ENCODE measurements at places on chromosomes 3 and 15.

DNA sequence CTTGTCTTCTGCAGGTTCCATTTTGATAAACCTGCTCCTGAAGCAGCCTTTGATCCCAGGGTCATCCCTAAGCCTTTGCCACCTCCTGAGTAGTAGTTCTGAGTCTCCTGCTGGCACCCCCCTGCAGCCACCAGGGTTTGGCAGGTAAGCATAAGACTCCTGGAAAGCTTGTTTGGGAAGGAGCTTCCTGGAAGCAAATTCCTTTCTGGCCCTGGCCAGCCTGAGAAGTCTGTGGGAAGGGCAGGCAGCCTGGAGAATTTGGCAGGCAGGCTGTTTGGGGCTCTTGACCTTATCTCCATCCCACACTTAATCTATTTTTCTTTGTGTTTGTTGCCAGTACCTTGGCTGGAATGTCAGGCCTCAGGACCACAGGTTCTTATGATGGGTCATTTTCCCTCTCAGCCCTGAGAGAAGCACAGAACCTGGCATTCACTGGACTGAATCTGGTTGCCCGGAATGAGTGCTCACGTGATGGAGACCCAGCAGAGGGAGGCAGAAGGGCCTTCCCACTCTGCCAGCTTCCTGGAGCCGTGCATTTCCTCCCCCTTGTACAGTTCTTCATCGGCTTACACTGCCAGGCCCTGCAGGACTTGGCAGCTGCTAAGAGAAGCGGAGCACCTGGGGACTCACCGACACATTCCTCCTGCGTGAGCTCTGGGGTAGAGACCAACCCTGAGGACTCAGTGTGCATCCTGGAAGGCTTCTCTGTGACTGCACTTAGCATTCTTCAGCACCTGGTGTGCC, 13.4 kb downstream of the ATRIP start:
- DNase-seq: no peak

DNA sequence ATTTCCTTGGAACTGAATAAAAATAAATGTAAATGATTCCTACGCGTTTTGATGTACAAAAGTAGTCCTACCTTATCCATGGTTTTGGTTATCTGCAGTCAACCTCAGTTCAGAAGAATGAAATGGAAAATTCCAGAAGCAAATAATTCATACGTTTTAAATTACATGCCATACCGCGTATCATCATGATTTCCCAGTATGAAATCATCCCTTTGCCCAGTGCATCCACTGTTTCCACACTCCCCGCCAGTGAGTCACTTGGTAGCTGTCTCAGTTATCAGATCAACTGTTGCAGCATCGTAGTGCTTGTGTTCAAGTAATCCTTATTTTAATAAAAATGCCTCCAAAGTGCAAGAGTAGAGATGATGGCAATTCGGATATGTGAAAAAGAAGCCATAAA, 9.1 kb upstream of the MFSD1 start:
- DNase-seq: no peak

DNA sequence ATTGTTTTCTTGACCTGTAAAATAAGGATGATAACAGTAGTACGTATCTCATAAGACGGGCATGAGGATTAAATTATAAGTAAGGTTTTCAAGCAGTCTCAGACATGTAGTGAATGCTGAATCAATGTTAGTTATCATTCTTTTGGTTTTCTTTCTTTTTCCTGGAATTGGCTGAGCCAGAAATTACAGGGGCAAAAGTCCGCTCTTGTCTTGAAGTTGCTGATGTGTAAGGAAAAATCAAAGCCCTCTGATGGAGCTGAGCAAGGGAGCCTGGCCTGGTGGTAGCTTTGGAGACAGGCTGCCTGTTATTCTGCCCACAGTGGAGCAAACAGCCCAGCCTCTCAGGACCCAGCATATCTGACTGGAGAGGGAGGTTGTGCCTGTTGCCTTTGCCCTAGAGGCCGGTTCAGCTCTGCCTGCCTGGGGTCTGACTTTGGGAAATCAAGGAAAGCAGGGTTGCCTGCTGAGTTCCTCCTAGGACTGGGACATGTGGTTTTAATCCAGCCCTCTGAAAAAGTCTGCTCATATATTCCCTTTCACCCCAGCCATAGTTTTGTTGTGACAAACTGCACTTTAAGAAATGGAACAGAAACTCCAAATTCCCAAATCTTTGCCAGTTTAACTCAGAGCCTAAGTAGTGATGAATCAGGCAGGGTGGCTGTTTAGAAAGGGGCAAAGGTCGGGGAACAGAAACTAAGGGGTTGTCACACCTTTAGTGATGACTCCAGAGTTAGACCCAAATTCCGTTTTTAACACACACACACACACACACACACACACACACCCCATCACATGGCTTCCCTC, 40.1 kb downstream of the GASK1A start:
- no peak for DNase-seq

DNA sequence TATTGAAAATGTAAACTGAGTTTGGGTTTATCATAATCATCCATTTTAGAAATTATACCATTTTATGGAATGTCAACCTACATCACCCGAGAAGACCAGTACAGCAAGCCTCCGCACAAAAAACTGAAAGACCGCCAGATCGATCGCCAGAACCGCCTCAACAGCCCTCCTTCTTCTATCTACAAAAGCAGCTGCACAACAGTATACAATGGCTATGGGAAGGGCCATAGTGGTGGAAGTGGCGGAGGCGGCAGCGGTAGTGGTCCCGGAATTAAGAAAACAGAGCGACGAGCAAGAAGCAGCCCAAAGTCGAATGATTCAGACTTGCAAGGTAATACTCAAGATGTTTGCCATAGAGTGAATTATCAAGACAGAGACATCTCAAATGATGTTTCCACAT, 197.0 kb downstream of the GHSR start:
- no peak for DNase-seq

- DNase-seq: no peak
Observed at GRCh38 chr15:29143293-29143692, 126.3 kb downstream of the NSMCE3 start.

GRCh38 chr3:133954717-133955360, 59.2 kb upstream of the RAB6B start:
- no peak for DNase-seq

DNA sequence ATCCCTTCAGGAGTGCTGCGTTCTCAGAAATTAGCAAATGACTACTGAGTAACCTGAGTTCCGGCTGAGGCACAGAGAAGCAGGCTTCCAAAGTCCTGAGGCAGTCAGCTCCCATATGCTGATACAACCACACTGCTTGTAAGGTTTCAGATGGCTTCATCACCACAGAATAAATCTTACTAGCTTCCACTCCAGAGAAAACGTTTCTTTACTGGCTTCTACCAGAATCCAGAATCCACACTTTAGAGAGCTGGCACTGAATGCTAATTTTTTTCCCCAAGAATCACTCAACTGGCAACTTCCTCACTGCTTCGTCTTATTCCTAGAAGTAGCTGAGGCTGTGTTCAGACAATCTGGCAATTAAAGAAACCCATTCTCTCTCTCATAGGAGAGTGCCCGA, 21.4 kb downstream of the TAMM41 start:
- DNase-seq: no peak

DNA sequence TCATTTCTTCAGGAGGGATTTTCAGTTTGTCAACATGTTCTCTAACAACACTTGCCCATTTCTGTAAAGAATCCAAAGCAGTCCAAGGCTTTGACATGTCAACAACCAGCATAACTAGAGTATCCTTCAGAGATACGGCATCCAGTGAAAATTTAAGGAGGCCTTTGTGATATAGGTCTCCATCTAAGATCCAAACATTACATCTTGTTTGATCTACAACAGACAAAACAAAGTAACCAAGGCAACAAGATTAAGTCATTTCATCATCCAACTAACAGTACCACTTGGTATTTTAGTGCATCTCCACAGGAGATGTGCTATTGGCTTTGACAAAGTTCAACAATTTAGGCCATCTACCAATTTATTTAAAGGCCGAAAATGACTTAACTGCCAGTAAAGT, 25.8 kb downstream of the DYNC1LI1 start:
- no peak for DNase-seq

- DNase-seq: no peak
Observed at GRCh38 chr3:38030126-38031021, 932 bp upstream of the PLCD1 start.

DNA sequence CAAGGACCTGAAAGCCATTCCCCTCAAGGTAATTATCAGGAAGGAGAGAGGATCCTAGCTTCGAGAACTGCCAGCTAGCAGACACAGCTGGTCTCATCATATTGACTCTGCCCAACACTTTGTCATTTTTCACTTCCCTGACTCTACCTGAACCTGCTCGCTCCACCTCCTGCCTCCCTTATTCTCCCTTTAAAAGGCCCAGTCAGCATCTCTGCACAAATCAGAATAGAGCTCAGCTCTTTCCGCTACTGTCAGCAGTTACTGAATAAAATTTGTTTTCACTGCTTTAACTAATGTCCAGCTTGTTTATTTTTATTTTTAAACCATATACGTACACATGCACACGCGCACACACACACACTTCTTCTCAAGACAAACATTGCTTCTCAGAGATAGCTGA, 57.2 kb upstream of the MCF2L2 start:
- DNase-seq: no peak

- DNase-seq: no peak
Observed at GRCh38 chr3:16820485-16820884, 64.3 kb upstream of the PLCL2 start.

DNA sequence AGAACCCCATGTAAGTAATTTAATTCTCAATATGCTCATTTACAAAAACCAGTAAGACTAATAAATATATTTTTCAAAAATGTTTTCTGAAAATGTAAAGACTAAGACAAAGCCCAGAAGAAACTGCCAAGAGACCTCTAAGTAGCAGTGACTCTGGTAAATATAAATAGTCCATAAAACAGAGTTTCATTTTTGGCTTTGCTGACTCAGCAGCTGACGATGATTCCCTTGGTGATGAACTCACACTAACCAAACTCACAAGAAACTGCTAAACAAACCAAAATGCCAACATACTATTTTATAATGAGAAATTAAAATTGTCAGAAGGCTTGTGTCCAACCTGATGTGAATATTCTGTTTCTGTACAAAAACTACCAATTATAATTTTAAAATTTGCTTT, 31.5 kb upstream of the IMPG2 start:
- no peak for DNase-seq

GRCh38 chr15:41284427-41285177, 47.8 kb downstream of the OIP5 start:
- DNase-seq: peak; percentile 4

DNA sequence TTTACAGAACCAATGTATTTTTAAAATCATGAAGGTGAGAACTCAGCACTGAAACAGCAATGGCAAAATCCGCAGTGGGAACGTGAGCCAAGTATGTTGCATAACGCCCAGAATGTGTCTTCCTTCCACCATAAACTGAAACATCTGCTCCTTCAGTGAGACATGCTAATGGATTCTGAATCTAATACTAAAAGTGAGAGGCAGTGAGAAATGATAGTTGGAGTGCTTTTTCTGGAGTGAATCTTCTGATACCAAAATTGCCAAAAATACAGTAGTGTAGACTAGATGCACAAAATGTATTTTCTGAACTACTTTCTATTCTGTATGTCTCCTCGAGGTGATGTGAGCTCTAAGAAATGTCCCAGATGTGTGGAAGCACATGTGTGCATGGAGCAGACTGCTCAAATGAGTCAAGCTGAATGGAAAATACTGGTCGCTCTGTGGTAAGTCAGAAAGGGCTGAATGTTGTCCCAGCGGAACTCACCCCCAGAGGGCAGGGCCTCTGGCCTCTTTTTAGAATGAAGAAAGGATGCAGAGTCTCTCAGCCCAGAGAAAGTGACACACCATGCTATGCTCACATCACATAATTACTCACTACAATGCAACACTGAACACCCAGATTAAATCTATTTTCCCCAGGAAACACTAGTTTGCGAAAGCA, 73.0 kb downstream of the ATP10A start:
- DNase-seq: no peak

- DNase-seq: no peak
Observed at GRCh38 chr3:185423178-185423577, 60.2 kb downstream of the MAP3K13 start.

DNA sequence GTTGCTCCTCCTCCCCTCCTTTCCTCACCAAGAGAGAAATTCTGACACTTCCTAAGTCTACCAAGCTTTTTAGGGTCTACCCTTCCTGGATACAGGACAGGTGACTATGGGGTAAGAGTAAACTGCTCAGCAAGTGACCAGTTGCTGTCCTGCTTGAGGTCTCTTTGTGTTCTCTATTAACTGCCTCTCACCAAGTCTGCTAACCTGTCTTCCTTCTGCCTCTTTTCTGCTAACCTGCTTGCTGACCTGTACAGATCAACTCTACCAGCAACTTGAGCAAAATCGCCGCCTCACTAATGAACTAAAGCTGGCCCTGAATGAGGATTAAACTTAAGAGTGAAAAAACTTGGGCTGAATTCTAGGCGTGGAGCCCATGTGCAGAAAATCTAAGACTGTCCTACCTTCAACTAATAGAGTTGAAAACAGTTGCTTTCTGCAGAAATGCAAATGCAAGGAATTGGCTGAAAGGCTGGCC, 27.1 kb downstream of the TPM1 start:
- DNase-seq: no peak

- no peak for DNase-seq
Observed at GRCh38 chr3:45105855-45106671, 40.1 kb downstream of the CDCP1 start.

- DNase-seq: peak; percentile 62
Observed at GRCh38 chr3:113744941-113745755, 901 bp downstream of the NAA50 start.

GRCh38 chr15:84976746-84977345, 4.8 kb upstream of the PDE8A start:
- DNase-seq: no peak

- DNase-seq: no peak
Observed at GRCh38 chr3:81740731-81741130, 20.7 kb downstream of the GBE1 start.

DNA sequence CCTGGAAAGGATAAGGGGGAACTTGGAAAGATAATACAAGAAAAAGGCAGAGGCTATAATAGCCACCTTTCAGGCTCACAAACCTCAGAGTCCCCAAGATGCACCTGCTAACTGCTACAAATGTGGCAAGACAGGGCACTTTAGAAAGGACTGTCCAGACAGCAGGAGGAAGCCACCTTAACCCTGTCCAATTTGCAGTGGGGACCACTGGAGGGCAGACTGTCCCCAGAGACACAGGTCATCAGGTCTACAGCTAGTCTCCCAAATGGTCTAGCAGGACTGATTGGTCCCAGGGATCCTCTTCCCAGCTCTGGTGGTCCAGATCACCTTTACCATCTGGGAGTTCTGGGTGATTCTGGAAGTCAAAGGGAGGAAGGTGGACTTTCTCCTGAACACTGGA, 882.5 kb upstream of the GBE1 start:
- peak; percentile 9 for DNase-seq
